ENCODE measurements at places on chromosomes 11 and 22.

GRCh38 chr11:15268598-15268997, 153.9 kb downstream of the INSC start:
- DNase-seq, result no peak

DNA sequence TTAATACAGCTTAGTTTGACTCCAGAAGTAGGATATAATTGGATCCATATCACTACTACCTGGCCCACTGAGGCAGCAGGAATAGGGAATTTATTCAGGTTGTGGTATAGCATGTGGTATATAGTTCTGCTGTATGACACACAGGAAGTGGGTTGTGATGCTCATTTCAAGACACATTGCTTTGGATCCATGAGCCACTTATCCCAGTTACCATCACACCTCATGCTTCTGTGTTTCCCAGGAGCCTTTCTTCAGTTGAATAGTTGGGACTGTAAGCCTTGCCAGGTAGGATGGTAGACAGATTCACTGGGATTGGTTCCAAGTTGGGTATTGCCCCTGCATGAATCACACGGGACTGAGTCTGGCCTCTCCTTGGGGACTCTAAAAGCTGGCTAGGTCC, 9.9 kb upstream of the SLC37A2 start:
- DNase-seq, result no peak

DNA sequence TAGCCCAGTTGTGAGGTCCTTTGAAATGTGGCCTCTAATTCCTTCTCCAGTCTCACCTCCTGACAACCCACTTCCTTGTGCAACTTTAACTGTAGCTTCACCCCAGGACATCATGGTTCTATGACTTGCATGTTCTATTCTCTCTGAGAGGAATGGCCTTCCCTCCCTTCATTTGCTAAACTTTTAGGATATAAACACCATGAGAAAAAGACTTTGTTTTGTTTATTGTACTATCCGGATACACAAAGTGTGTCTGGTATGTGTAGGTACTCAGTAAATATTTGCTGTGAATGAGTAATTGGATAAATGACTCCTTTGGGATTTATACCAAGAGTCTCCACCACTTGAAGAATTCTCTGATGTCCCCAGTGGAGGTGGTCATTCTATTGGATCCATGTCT, 547.6 kb downstream of the INSC start:
- no peak for DNase-seq

GRCh38 chr11:27696961-27697360, 3.3 kb downstream of the BDNF start:
- no peak for DNase-seq

DNA sequence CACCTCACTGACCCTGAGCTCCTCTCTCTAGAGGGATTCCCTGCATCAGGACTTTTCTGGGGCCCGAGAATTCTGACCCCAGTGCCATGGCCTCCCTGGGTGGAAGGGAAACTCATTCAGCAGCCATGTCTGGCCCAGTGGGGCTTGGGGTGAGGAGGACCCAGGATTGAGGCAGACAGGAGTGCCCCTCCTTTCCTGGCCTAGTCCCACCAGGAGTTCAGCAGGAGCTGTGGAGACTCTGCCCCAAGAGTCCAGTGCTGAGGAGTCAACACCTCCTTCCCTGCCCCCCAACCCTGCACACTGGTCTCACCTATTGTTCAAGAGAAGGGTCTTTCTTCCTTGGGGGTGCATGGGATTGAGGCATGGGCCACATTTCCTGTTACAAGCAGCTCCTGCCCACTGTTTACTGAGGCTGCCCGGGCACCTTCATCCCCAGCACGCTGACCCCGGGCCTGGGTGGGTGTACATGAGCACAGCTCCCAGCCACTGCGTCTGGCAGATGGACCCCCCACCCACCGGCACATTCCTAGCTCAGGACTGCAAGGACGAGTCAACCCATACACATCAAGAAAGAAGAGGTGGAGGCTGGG, 33.9 kb downstream of the ALX4 start:
- DNase-seq, result no peak

DNA sequence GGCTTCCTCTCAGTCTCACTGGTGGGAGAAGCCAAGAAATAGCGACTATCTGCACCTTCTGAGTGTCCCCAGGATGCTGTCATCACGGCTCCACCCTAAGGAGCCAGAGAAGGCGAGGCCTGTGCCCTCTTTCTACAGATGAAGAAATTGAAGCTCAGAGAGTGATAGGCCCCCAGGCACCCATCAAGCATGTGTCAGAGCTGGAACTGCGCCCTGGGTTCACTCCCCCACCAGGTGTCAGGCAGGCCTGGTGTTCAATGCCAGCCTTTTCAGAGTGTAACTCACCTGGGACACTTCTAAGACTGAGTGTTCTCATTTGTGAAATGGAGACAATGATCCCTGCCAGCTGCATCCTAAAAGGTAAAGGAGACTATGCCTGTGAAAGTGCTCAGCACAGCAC, 127.3 kb upstream of the SEZ6L start:
- no peak for DNase-seq

DNA sequence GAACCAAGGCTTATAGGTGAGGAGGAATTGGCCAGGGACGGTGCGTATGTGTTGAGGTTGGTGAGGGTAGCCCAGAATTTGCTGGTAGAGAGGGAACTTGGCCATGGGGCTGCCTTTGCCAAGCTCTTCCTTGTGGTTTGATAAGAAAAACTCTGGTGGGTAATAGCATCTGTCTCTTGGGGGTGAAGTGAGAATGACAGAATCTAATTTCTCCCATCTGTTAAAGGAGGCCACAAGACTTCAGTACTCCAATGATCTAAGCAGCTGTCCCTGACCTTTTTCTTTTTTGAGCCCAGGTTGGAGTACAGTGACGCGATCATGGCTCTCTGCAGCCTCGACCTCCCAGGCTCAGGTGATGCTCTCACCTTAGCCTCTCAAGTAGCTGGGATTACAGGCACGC, 36.0 kb upstream of the PICK1 start:
- no peak for DNase-seq

DNA sequence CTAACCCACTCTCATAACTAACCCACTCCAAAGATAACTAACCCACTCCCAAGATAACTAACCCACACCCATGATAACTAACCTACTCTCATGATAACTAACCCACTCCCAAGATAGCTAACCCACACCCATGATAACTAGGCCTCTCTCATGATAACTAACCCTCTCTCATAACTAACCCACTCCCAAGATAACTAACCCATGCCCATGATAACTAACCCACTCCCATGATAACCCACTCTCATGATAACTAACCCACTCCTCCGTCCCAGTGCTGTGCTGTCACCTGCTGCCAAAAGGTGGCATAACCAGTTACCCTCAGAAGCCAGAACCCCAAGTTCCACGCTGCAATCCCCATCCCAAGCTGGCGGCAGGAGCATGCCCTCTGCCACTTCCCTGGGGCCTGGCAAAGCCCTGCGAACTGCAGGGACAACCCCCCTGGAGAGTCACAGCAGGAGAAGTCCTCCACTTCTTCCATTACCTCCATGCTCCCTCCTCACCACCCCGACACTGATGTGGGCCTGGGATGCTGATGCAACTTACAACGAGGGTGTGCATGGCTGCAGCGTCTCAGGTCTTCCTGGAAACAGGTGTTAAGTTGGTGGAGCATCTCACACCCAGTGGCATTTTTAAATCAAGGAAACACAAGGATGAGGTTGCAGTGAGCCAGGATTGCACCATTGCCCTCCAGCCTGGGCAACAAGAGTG, 30.8 kb upstream of the CELSR1 start:
- DNase-seq, result no peak

GRCh38 chr11:113392236-113392921, 4.8 kb downstream of the ANKK1 start:
- DNase-seq, result no peak

GRCh38 chr22:48807155-48807554, 1020.5 kb downstream of the BRD1 start:
- DNase-seq, result no peak

DNA sequence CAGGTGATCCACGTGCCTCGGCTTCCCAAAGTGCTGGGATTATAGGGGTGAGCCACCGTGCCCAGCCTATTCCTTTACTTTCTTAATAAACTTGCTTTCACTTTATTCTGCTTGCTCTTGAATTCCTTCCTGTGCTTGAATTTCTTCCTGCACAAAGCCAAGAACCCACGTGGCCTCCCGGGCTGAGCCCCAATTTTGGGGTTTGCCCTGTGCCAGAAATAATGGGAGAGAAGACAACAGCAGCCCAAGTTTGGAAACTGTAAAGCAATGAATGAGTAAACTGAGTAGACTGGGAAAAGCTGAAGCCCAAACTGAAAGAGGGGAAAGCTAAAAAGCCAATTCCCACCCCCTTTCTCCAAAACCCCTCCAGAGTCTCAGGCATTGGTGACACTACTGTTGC, 136.4 kb downstream of the NECTIN1 start:
- no peak for DNase-seq

DNA sequence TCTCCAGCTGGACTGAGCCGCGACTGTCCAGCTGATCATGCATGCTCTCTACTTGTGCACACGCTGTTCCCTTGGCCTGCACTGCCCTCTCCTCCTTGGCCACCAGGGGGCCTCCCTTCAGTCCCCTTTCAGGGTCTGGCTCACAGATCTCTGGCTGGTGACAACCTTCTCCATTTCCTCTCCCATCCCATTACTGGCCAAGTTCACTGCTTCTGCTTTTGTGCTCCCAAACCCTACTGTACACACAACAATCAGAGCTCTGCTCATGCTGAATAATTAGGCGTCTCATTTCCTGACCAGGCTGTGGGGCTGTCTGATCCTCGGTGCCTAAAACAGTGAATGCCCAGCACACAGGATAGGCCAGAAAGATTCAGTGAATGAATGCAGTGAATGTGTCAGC, 224.0 kb upstream of the NARS2 start:
- DNase-seq, result no peak

DNA sequence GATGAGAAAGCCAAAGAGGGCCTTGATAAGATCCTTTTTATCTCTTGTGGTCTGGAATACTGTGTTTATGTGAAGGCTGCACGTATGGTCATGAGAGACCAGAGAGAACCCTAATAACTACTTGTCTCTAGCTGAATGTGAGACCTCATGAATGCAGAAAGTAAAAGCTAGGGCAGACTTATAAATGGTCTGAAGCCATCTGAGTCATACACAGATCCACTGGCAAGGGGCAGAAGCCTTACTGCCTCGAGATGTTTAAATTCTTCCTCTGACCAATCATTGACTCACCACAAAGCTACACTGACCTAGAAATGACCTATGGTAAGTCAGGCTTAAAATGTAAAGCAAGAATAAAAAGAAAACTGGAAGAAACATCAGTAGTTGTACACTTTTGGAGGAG, 22.7 kb upstream of the OR4B1 start:
- peak; percentile 61 for DNase-seq

- no peak for DNase-seq
These were observed 2.3 kb upstream of the RIN1 start for GRCh38 chr11:66338276-66339161.

DNA sequence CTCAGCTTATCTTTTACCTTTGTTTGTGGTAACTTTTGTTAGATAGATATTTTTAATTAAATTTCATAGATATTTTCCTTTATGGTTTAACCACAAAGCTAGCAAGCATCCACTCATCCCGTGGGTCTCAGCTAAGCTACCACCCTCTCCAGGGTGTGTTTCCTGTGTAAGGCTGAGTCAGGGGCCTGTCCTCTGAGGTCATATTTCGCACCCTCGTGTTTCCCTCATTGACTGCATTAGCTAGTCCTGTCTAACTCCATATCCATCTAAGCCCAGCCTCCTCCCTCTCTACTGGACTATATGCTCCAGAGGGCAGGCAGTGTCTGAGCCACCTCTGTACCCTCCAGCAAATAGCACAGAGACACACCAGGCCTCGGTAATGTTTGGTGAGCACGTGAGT, 16.7 kb downstream of the XRRA1 start:
- DNase-seq, result no peak

GRCh38 chr11:95521133-95521542, 268.4 kb downstream of the FAM76B start:
- DNase-seq, result no peak

DNA sequence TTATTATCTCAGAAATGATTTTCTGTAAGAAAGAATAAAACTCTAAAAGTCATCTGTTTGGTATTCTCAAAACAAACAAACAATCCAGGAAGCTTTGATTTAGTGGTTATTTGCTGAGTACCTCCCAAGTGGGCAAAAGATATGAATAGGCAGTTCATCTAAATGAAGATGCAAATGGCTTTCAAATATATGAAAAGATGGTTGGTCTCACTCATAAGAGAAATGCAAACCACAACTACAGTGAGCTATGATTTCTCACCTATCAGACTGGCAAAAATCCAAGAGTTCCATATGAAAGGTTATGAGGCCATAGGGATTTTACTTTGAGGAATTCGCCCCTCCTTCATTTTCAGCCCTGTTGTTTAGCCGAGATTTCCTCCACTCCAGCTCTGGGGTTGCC, 11.3 kb upstream of the P2RY2 start:
- DNase-seq, result no peak

GRCh38 chr11:86978756-86979608, 23.8 kb upstream of the FZD4 start:
- no peak for DNase-seq
